ENCODE measurements at places on chromosomes 7 and 10.

GRCh38 chr10:74000892-74001669 is 3.2 kb downstream of the VCL start:
- DNase-seq: no peak

- DNase-seq: no peak
Measured at GRCh38 chr7:48481235-48481634, 310.0 kb downstream of the ABCA13 start.

DNA sequence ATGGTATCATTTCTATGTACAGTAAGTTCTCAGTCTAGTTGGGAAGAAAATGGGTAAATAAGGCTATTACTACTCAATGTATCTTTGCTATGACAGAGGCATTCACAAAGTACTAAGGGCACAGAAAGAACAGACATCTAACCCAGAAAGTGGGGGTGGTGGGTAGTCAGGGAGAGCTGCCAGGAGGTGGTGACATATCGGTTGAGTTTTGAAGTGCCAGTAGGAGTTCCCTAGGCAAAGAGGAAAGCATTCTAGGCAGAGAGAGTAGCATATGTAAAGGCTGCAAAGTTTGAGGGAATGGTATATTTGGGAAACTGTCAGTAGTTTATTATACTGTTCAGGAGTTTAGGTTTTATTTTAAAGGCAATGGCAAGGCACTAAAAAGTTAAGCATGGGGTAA is 282.8 kb downstream of the PHTF2 start:
- DNase-seq: no peak

GRCh38 chr10:121678631-121679174 is 80.5 kb upstream of the FGFR2 start:
- no peak for DNase-seq

- no peak for DNase-seq
Measured at GRCh38 chr7:1422512-1423263, 36.6 kb downstream of the MICALL2 start.

DNA sequence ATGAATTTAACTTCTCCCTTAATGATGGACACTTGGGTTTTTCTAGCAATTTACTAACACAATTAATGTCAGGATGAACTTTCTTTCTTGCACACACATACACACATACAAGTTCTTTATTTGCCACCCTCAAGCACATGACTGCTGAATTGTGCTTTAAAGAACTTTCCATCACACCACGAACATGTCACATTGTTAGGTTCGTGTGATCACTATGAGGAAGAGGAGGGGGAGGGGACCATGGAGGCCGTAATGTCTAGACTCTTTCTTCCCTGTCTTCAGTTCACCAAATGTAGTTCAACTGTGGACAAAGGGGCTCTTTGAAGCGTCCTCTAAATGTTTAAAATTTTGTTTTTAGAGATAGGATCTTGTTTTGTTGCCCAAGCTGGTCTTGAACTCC is 31.0 kb downstream of the NUP42 start:
- DNase-seq: no peak

GRCh38 chr10:33095867-33096815 is 138.1 kb upstream of the ITGB1 start:
- DNase-seq: no peak

GRCh38 chr7:157646551-157646950 is 309.7 kb downstream of the DNAJB6 start:
- DNase-seq: no peak

DNA sequence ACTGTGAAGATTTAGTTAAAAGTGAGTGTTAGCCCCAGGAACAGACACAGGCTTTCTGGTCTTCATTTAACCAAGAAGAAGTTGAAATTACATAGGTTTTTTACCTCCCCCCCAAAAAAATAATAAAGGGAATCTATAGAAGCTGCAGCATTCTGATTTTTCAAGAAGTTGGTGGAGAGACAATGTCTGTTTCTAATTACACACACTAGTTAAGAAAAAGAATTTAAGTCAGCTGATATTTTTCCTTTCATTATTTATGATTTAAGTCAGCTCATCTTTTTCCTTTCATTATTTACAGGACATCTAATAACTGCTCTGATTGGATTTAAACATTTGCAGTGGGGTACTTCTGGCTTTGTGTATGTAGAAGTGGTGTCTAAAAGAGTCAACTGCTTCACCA is 201.4 kb upstream of the NRP1 start:
- DNase-seq: no peak

GRCh38 chr7:137209151-137209817 is 134.2 kb downstream of the PTN start:
- DNase-seq: no peak

GRCh38 chr10:129833468-129833950 is 130.6 kb downstream of the EBF3 start:
- no peak for DNase-seq

- no peak for DNase-seq
Measured at GRCh38 chr7:75040512-75040911, 33.1 kb downstream of the RCC1L start.

- peak; percentile 2 for DNase-seq
Measured at GRCh38 chr7:157080111-157080730, 58.5 kb upstream of the UBE3C start.

GRCh38 chr7:30596014-30596641 is 1.4 kb downstream of the GARS1 start:
- DNase-seq: peak; percentile 59

All from fibroblast of skin of back (primary cell).